ENCODE measurements at places on chromosomes 12 and 14. TPM values are rescaled to one million over a fixed set of nuclear protein-coding genes. Genes with fewer than 3 reads are reported as not detected.

Gene NDRG2
- 107 TPM for total RNA-seq

Gene TNS2
- total RNA-seq = 198 TPM

Gene NEUROD4
- total RNA-seq = not detected

DNA sequence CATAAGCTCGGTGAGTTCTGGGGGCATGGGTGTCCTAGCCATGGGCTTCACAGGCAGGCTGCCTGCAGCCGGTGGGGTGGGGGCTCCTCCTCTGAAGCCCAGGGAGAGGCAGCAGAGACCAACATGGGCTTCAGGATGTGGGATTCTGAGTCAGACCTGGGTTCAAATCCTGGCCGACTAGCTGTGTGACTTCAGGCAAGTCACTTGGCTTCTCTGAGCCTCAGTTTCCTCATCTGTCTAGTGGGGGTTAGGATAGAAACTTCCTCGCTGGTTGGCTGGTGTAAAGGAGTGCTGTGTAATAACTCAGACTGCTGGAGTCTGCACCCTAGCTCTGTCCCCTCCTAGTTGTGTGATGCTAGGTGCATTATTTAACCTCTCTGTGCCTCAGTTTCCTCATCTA lies 12.2 kb downstream of the RNFT2 start:
- DNase-seq = no peak

DNA sequence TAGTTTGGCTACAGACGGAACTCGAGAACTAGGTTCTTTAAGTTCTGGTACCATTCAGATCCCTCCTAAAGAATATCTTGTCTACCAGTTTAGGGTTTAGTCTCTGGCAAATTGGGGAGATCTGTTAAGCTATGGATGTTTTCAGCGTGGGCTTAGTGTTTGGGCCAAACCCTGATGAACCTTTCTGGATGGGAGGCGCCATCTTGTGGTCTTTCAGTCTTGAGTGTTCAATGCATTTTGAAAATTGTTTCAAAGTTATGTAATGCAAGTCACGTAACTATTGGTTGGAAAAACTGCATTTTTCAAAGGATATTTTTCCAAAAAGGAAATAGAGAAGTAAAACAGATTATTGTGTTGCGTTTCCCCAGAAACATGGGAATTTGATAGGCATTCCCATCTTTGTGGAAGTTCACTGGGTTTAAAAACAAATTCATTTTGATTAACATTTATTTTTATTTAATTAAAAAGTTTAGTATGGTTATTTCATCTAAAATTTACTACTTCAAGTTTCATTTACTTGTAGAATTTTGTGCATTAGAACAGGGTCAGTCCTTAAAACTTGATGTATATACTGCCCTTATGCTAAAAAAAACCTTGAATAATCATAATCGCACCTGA lies 169.0 kb downstream of the PRIMA1 start:
- DNase-seq = no peak

DNA sequence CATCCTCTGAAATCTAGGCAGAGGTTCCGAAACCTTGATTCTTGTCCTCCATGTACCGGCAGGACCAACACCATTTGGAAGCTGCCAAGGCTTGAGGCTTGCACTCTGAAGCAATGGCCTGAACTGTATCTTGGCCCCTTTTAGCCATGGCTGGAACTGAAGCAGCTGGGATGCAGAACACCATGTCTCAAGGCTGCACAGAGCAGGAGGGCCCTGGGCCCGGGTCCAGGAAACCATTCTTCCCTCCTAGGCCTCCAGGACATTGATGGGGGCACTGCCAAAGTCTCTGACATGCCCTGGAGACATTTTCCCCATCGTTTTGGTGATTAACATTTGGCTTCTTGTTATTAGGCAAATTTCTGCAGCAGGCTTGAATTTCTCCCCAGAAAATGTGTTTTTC lies 198.7 kb downstream of the EFCAB11 start:
- no peak for DNase-seq

DNA sequence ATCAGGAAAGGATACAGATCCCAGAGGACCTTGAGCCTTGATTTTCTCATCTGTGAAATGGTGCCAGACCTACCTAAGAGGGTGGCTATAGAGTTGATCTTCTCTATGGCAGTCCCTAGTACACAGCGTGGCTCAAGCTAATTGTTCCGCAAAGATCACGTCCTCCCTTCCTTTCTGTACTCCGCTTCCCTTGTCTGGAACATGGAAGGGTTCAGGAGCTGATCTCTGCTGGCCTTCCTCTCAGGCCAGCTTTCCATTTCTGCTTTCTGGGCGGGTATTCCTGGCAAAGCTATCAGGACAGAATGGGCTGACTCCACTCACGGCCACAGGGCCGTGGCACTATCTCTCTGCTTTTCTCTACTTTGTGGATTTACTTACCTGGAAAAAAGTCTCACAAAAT lies 6.5 kb downstream of the CAMKK2 start:
- no peak for DNase-seq

- no peak for DNase-seq
These were observed 89.8 kb downstream of the WSCD2 start for GRCh38 chr12:108218921-108219320.

DNA sequence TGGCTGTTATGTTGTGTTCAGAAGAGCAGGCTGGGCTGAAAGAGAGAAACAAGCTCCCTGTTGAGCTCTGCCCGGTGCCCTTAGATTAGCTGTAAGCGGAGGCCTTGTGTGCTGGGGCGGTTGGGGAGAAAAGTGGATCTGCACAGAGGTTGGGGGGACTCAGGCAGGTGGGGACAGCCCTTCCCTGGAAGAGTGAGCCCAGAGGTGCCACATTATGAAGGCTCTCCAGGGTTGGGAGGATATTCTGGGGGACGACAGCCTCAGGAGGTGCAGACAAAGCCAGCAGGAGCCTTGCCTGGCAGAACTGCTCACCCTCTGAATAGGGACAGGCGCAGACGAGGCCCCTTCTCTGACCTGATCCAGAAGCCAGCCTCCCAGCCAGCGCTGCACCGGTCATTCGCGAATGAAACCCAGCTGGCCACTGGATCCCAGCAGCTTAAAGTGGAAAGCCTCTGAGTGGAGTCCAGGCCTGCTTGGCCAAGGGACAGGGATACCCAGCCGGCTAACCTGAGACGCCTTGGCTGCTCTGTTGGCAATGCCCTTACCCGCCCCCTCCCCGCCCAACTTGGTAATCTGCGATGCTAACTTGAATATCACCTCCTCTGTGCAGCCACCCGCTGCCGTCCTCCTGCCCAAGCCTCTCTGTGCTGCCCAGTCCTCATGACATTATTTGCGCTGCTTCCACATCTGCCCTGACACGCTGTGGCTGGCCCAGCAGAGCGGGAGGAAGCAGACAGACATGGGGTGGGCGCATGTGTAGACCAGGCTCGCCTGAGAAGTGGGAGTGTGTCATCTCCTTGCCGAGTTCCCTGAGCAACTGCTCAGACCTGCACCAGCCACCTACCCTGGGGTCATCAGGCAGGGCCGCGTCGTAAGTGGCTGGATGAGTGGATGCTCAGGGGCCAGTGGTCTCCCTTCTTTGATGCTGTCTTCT lies 5.6 kb downstream of the HIP1R start:
- peak; percentile 27 for DNase-seq

DNA sequence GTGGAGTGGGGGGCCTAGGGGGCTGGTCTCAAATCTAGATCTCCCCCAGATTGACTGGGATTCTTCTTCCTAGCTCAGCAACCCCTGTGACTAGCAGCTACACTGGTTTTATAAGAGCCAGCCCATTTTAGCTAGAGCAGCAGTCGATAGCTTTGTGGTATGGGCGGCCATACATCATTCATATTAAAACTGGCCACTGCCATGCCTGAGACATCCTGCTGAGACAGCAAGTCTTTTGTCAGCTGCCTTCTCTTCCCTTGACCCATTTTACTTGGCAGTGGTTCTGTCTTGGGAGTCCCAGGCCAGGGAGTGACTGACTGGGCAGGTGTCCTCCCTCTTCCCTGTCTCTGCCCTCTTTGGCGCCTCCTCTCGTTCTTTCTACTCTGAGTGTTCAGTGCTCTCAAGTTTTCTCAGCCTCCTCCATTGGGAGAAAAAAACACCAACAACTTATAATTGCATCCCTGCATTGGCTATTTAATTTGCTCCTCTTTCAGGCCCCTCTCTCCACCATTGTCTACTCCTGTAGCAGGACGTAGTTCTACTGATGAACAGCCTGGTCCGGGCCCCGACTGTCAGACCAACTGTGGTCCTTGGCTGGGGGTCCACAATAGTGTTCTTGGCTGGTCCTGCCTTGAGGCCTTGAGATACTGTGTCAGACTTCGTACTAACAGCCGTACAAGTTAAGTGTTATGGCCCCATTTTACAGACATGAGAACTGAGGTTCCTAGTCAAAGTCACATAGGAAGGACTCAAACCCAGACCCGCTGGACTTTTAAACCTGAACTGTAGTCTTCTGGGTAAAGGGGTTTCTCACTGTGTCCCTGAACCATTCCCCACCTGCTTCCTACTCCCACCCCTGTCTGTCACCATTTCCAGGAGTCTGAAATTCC lies 18.3 kb upstream of the JDP2 start:
- no peak for DNase-seq

- no peak for DNase-seq
These were observed 23.8 kb downstream of the SLC38A1 start for GRCh38 chr12:46244997-46245396.

DNA sequence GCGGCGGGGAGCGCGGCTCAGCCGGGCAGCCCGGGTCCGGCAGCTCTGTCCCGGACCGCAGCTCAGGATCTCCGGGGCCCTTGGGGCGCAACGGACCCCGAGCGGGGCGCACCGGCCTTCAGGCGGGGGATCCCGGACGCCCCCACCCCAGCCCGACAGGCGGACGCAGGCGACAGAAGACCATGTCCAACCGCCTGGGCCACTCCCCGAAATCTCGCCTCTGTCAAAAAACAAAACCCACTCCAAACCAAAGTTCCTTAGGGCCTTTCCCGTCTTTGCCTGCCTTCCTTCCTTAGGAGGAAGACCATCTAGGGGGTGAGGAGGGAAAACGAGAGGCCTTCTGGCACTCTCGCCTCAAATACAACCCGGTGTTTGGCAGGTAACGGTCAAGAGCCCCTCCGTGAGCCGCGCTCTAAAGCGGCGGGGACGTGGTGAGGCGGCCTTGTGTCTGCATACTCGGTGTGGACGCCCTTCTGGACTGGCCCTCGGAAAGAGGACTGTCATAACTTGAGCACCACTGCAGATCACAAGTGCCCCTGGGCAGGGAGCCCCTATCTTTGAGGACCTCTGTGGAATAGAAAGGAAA lies 604 bp downstream of the HCFC2 start:
- peak; percentile 48 for DNase-seq

DNA sequence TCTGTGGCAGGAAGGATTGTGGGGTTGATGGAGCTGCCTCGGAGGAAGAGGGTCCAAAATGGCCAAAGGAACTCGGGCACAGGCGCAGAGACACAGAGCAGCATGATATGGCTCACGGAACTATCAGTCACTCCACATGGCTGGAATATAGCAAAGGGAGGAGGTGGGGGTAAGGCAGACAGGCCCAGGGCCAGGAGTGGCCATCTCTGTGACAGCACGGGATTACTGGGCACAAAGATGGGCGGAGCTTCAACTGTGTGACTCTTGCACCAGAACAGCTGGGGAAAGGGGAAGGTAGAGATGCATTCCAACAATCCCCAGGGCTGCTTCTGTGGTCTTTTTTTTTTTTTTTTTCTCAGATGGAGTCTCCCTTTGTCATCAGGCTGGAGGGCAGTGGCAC lies 24.8 kb upstream of the EML1 start:
- DNase-seq = no peak

GRCh38 chr14:92637228-92637627 lies 111.2 kb downstream of the LGMN start:
- no peak for DNase-seq

GRCh38 chr12:122937622-122938091 lies 28.6 kb downstream of the ABCB9 start:
- no peak for DNase-seq

GRCh38 chr14:72611506-72611905 lies 282.4 kb downstream of the DPF3 start:
- DNase-seq = no peak

GRCh38 chr14:34722723-34723545 lies 8.5 kb upstream of the CFL2 start:
- DNase-seq = no peak

GRCh38 chr12:132776816-132777568 lies 15.4 kb upstream of the ANKLE2 start:
- peak; percentile 67 for DNase-seq

Measured in aorta (tissue), 5 donors.